ENCODE measurements at places on chromosomes 3 and 15.

DNA sequence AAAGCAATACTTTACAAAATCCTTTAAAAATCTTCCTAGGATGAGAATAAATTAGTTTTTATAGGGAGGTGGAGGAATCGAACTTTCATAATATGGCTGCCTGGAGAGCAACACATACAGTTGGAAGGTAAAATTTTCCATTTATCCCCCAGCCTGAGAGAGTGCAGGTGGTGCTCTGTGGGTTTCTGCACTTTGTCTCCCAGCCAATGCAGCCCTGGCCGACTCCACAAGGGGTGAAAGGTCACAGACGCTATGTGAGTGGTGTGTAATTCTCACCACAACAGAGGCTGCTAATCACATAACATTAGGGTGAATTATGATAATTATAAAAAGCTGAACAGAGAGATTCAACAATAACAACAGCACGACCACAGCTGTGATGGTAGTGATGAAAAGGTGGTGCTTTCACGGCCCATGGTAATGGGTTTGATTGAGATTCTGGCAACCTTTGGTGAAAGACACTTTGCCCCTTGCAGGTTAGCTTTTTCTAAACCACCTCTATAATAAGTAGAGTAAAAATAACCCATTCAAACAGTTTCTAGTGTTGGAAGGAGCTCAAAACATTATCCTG is 30.1 kb upstream of the NANOGP8 start:
- no peak for DNase-seq

DNA sequence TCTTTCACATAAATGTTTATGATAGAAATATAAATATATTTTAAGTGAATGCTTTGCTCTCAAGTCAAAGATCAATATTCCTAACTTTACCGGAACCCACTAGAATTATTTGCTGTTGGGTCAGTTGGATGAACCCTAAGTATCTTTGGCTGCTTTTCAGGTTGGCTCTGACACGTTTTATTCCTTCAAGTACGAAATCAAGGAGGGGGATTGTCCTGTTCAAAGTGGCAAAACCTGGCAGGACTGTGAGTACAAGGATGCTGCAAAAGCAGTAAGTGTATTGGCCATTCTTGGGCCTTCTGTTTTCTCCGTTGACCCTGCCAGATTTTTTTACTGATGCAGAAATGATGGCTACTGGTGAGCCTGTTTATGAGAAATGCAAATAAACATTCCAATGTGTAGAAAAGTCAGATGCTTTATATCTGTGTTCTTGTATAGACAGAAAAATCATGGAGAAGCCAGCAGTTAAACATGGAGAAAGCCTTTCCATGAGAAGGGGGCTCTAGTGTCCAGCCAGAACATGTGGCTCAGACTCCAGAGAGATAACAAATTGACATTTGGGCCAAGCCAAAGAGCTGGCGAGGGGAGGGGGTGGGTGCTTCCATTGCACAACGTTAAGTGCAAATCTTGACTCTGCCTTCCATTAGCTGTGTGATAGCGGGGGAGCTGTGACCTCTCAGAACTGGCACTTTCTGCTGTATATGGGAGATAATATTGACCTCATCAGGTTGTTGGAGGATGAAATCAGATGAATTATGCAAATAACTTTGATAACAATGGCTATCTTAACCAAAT is 3.0 kb downstream of the KNG1 start:
- no peak for DNase-seq

GRCh38 chr3:115160295-115160694 is 13.2 kb upstream of the ZBTB20 start:
- DNase-seq = no peak

DNA sequence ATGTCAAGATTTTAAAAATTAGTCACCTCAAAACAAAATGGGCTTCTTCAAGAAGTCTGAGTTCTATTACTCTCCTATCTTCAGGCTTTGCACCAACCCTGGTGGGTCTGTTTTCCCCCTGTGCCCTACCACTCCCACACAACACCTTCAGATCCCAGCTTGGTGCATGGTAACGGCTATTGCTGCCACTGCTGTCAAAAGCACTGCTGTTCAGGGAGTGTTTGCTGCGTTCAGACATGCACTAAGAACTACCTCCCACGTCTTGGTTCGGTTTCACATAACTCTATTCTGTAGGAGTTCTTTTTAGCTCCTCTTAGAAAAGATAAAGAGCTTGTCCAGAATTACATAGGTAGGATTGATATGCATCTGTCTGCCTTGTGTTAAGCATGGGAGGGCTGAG is 799.2 kb downstream of the NR2F2 start:
- no peak for DNase-seq

GRCh38 chr15:77546050-77546501 is 86.6 kb downstream of the LINGO1 start:
- no peak for DNase-seq

GRCh38 chr15:88788816-88789215 is 14.4 kb upstream of the ACAN start:
- DNase-seq = no peak

All from stimulated activated CD4-positive, alpha-beta T cell treated with anti-CD3 and anti-CD28 coated beads, Interleukin-1b, Interleukin-23, amount 100 ng/mL, for 24 hours (primary cell).